Stimulated activated CD4-positive, alpha-beta T cell treated with anti-CD3 and anti-CD28 coated beads, Interleukin-4, amount 100 ng/mL, for 4 hours (primary cell): ENCODE measurements at places on chromosomes 16 and 17.

DNA sequence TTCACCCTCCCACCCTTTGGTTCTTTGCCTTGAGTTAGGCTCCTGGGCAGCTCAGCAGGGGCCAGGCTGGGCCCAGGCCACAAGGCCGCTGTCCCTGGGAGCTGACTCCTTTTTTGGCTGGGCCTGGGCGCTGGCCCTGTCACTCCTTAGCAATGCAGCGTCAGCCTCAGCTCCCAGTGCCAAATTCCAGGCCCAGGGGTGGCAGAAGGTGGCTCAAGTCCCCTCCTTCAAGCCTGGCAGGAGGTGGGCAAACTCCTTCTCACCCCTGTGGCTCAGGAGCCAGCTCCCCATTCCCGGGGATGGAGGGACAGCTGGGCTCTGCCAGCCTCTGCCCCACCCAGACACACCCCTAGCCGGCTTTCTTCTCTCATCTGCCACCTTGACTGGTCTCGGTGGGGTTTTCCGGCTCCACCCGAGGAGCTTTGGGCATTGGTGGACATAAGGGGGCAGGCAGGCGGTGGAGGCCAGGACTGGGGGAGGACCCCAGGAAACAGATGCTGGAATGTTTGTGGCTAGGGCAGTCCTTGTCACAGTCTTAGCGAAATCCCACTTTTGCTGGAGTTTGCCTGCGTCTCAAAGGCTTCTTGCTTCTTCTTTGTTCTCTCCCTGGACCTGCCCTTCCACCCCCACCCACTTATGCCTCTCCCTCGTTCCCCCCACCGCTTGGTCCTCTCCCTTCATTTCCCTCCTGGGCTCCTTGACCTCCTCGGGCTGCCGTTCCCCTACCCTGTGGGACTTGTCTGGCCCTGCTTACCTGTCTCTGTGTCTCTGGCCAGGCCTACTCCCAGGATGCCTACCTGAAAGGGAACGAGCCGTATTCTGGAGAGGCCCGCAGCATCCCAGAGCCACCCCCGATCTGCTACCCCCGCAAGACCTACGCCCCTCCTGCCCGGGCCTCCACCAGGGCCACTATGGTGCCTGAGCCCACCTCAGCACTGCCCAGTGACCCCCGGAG, 37.4 kb downstream of the ARHGAP23 start:
- DNase-seq: no peak

DNA sequence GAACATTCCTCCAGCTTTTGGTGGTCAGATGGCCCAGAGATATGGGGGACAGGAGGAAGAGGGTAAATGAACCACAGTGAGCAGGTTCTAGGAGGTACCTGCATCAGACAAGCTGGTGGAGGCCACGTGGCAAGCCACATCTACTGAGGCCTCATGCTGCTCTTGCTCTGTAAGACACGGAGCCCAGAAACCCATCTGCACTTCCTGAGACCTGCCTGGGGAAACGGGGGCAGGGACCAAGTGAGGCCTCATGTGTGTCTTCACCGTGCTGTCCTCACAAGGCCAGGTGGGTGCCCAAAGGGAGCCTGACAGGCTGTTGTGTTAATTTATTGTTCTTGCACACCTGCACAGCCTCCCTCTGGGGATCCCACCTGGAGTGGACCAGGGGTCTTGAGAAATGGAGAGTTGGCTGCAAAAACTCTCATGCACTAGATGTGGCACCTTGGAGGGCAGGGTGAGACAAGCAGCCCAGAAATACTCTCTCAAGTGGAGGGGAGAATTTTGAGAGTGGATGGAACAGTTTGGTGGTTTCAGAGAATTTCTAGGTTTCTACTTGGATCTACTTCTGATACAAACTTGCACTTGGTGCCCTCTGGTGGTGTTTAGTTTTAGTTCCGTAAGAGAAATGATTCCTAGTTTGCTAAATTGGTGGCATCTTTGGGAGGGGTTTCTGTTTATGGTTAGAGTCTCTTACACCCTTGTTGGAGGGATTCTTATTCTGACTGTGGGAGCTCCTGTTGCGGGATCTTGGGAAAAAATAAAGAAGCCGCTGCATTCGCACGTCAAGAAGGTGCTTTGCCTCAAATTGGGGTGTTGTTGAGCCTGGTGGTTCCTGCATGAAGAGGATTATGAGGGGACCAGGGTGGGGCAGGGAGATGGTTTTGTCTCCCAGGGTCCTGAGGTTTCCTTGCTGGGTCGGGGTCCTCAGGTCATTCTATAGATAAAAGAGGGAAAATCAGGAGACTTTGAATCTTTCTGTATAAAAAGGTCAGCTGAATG, 47.5 kb downstream of the SLC6A2 start:
- DNase-seq: no peak

- no peak for DNase-seq
Observed at GRCh38 chr16:85430523-85431421, 182.3 kb upstream of the GSE1 start.

- no peak for DNase-seq
Observed at GRCh38 chr17:59160157-59161025, 4.8 kb downstream of the PRR11 start.

DNA sequence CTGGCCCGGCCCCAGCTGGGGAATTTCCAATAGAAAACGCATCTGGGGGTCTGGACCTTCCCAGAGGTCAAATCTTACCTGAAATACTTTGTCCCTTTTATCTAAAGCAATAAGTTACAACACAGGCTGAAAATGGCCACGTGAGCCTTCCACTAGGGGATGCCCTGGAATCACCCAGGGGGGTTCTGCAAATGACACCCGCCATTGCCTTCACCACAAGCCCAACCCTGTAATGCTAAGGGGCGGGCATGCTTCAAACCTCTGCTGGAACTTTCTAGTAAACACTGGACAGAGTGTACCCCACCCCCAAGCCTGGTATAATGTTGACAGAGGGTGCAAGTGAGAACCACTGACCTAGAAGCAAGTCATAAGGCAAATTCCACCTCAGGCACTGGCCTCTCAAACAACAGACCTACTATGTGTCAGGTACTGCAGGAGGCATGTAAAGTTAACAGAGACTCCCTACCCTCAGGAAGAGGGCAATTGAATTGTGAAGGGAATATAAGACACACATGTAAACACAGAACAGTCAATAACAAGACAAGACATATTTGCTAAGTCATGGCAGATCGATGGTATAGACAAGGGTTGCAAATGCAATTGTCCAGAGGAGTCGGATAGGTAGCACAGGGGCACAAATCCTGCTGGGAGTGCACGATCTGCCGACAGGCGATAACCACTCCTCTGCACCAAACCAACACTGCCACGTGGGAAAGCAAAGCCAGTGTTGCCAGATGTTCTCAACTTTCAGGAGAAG, 59.0 kb downstream of the ARHGAP17 start:
- DNase-seq: no peak

DNA sequence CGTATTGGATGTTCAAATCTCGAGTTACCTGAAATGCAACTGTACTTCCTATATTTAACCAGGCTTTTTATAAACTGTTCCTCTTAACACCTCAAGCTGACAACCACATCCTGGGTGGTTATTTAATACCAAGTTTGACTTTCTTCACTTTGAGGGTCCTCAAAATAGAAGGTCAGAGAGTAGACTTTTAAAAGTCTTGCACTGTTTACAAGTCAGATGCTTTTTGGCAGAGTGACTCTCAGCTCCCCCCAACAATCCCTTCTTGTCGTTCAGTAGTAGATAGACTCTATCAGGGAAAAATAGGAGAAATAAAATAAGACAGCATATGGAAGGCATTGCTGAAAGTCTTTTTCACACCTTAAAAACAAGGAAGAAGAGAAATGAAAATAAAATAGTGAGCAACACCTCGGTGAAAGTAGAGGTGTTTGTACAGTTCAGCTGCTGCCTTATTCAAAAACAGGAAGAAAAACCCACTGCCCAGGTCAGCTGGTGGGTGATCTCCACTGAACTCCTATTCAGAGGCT, 650.4 kb downstream of the WWOX start:
- DNase-seq: no peak

- DNase-seq: no peak
Observed at GRCh38 chr17:1126250-1126797, 53.5 kb downstream of the ABR start.

GRCh38 chr17:35555691-35556090, 4.9 kb downstream of the SLFN14 start:
- DNase-seq: no peak

GRCh38 chr16:29107299-29107698, 122.4 kb downstream of the LAT start:
- DNase-seq: no peak

- DNase-seq: no peak
Observed at GRCh38 chr16:21097151-21097550, 53.5 kb downstream of the DNAH3 start.

- no peak for DNase-seq
Observed at GRCh38 chr17:50353600-50354195, 7.8 kb downstream of the XYLT2 start.

DNA sequence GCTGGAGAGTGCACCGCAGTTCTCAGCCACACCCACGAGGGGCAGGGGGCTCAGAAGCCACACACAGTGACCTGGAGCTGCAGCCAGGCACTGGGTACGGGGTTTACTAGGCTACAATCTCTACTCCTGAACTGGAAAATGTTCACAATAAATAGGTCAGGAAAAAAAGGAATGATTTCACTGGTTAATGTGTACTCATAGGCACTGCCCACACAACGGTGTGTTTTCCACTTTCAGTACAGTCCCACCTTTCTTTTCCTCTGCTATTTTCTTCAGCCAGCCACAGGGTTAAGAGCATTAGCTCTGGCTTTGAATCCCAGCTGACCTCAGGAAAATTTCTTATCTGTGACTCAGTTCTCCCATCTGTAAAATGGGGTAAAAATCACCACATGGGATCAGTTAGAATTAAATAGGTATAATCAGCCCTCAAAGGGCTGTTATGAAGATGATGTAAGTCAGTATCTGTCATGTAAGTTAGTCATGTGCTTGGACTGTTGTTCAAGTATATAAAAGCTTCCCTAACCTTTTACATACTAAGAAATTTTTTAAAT, 35.7 kb downstream of the ZCCHC14 start:
- no peak for DNase-seq

DNA sequence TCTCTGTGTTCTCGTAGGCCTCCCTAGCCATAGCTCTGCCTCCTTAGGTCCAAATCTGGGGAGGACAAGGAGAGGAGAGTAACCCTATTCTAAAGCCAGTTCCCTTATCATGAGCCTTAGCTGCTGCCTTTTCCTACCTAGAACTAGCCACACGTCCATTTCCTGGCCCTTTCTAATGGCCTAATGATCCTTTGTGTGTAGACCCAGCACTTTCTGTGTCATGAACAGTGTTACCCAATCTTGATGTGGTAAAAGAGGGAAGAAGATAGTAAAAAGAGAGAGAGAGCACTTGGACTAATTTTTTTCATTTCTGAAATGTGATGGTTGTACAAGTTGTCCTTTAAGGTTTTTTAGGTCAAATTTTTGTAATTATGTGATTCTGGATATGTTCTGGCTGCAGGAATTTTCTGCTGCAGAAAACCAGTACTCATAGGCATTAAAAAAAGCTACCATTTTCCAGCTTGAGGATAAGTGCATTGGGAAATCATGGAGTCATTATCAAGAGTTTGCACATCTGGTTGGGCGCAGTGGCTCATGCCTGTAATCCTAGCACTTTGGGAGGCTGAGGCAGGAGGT, 18.2 kb downstream of the CASC3 start:
- no peak for DNase-seq

GRCh38 chr17:73348018-73348828, 36.4 kb upstream of the CDC42EP4 start:
- no peak for DNase-seq

- DNase-seq: no peak
Observed at GRCh38 chr16:50476486-50477255, 71.5 kb upstream of the NKD1 start.

GRCh38 chr16:82924075-82924854, 297.5 kb downstream of the CDH13 start:
- DNase-seq: no peak

DNA sequence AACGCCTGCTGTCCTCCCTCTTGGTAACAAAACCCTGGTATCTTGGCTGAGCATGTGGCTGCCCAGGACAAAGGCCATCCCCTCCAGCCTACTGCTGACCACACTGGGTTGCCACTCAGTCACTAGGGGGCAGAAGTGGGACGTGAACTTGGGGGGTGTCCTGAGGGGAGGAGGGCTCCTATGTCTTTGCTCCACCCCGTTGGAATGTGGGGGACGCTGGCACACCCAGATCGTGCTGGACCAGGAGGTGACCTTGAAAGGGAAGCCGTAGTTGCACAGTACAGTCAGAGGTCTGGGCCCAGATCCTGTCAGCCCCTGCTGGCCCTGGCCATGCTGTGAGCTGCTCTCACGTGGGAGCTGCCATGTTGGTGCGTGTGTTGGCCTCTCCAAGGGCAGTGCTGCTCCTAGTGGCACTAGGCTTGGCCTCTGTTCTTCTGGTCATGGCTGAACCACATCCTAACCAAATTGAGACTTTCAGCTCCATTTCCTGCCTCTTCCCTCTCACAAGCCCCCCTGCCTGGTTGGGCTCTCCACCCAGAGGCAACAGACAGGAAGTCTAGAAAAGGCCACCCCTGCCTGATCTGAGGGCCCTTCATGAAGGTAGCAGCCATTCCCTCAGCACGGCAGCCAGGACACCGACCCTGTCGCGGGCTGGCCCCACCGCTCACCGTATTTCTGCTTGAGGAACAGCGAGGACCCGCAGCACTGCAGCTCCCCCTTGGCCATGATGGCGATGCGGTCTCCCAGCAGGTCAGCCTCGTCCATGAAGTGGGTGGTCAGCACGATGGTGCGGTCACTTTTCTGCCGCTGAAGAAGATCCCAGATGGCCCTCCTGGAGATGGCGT, 29.0 kb upstream of the RNPS1 start:
- no peak for DNase-seq

- no peak for DNase-seq
Observed at GRCh38 chr17:81309140-81309858, 14.2 kb upstream of the SLC38A10 start.

GRCh38 chr17:68581863-68582645, 19.1 kb downstream of the FAM20A start:
- no peak for DNase-seq

GRCh38 chr16:50977138-50977537, 173.9 kb downstream of the SALL1 start:
- DNase-seq: no peak

GRCh38 chr16:1610899-1611632, 806 bp downstream of the IFT140 start:
- no peak for DNase-seq

GRCh38 chr16:48124266-48124665, 31.5 kb downstream of the ABCC12 start:
- DNase-seq: no peak

- no peak for DNase-seq
Observed at GRCh38 chr16:25637236-25637635, 54.5 kb upstream of the HS3ST4 start.

DNA sequence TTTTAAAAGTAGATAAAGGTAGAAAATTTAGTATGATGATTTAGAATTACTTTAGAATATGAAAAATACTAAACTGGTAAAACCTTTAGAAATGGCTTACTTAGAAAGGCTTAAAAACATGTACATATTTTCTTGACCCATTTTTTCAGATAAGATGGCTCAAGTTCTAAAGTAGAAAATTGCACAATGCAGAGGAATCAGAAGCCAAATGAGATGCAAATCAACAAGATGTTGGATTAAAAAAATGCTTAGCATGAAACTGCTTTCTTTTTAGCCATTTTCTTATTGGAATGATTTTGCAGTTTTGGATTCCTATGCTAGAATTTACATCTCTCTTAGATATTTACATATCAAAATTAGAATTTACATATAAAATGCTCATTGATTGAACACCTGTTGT, 1.5 kb upstream of the KRTAP3-1 start:
- DNase-seq: no peak
